ENCODE measurements at places on chromosomes 16 and 17.

- DNase-seq: no peak
Measured at GRCh38 chr17:28698253-28698941, 13.3 kb downstream of the PROCA1 start.

GRCh38 chr17:74274709-74275340 lies 791 bp downstream of the DNAI2 start:
- DNase-seq: no peak

DNA sequence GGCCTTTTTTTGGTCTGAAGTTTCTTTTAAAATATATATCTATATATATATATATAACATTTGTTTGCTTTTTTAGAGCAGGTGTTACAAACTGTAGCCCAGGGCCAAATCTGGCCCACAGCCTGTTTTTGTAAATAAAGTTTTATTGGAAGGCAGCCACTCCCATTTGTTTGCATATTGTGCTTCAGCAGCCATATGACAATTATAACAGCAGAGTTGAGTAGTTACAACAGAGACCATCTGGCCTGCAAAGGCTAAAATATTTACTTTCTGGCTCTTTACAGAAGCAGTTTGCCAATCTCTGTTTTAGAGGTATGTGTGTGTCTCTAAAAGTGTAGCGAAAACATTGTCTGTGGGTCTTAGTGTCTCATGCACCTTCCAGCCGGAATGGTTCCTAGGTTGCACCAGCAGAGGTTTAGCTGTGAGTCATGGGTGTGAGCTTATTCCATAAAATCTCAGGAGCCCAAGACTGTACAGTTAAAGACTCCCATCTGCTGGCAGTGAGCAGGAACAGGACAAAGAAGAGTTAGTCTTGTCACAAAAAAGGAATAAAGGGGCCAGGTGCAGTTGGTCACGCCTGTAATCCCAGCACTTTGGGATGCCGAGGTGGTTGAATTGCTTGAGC lies 23.8 kb downstream of the LCMT1 start:
- no peak for DNase-seq

DNA sequence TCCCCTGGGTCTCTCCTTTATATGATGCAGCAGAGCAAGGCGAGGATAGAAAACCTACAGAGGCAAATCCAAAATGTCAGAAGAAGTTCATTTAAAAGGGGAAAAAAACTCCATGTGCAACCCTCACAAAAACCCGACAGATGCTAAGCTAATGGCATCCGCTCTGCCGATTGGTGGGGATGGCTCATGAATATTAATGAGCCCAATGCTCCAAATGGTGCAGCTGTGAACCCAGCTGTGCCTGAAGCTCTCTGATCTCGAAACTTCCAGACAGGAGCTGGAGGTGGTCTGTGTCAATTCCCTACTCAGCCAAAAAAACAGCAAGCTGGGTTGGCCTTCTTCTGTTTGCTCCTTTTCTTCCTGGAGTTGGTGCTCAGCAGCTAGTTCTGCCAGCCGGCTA lies 15.5 kb downstream of the SNX11 start:
- DNase-seq: no peak

GRCh38 chr16:3695610-3696369 lies 21.5 kb downstream of the TRAP1 start:
- no peak for DNase-seq

DNA sequence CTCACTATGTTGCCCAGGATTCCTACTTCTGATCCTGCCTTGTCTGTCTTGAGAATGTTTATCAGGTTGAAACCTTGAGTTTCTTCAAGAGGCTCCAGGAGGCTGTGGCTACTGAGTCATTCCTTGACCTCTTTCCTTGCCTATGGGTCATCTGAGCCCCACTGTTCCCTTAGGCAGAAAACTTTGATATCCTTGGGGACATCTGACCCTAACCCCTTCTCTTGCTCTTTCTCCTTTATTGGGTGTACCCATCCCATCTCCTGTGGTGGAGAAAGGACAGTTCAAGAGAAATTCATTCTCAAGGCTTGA lies 12.5 kb downstream of the ARL4D start:
- no peak for DNase-seq

DNA sequence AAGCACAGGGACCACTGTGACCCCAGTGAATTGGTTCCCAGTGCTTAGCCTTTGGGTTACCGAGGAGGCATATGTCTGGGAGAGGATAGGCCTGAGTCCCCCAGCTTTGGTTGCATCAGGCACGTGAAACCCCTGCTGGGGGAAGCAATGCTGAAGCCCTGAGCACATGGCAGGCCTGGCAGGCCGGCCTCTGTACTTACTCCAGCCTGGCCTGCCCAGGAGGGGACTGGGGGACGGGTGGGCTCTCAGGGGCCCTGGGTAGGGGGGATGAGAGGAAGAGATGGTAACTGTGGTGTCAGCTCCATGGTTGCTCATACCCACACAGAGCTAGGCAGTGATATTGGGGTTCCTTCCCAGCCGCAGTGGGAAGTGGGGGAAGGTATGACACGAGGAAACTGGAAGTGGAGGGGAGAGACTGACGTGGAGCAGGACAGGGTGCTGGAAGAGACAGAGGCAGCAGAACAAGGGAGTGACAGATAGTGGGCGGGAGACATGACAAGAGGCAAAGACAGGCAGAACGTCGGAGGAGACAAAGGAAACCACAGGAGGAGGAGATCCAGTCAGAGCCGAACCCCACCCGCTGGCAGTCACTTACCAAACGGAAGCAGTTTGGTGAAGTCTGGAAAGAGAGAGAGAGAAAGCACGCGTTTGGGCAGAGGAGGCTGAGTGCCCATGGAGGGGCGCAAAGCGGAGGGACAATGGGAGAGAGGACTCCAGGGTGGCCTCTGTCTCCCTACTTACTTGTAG lies 9.1 kb downstream of the TMEM208 start:
- DNase-seq: no peak

- no peak for DNase-seq
Measured at GRCh38 chr17:8365143-8365542, 11.4 kb downstream of the KRABD2 start.

GRCh38 chr17:61782683-61783082 lies 80.6 kb downstream of the BRIP1 start:
- DNase-seq: no peak

DNA sequence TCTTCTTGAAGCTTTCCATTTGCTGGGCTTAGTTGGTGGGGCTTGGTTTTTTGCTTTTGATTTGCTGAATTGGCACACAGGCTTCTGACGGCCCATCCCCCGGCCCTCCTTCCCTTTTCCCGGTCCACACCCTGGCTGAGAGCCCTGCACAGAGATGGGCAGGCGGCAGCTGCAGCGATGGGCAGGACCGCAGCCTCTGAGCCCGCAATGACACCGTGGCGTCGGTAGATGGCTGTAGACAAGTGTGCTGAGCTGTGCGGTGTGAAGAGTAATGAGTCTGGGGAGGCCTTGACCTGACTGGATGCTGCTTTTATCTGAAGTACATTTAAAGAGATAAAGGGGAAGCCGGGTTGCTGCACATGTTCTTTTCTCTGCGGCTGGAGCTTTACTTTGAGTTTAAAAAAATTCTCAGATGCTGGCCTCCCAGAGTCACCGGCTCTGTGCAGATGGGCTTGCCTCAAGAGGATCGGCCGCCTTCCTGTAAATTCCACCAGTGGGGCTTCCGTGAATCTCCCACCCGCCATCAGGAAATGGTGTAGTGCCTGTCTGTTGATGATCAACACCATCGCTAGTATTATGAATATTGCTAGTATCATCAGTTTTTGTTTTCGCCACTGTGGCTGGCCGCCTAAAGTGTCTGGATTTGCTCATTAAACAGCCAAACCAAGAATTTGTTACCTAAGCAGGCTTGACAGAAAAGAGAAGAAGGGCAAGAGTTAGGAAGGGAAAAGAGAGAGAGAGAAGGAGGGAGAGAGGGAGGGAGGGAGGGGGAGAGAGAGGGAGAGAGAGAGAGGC lies 245.6 kb upstream of the RBFOX1 start:
- no peak for DNase-seq

DNA sequence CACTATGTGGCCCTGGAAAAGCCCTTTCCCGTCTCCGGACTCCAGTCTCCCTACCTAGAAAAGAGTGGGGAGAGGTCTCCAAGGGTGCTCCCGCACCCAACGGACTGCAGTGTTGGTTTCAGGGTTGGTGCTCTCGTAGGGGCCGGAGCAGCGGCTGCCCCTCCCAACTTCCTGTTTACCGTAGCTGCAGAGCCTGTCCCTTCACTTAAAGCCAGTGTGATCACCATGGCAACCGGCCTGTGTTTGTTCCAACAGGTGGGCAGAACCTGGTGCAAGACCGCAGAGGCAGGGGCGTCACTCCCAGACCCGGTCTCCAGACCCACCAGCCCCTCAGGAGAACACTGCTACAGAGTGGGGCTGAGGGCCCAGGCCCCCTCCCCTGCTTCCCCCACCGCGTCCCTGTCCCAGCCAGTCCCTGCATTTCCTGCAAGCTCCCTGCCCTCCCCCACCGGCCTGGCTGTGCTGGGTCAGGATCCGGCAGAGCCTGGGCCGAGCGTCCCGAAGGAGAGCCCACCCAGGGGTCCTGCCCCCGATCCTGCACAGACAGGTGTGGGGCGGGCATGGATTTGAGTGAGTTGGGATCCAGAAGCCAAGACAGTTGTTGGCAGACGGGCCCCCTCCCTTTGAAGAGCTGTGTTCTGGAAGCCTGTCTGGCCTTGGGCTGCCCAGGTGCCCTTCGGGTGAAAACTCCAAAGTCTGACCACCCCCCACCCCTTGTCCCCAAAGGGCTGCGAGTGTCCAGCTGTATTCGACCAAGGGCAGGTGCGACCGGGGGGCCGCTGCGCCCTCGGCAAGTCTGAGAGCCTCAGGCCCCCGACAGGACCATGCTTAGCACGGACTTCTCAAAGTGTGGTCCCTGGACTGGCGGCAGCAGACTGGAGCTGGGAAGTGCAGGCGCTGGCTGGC lies 1.5 kb upstream of the BAIAP3 start:
- DNase-seq: no peak

GRCh38 chr16:13134836-13135235 lies 233.4 kb downstream of the SHISA9 start:
- DNase-seq: no peak

DNA sequence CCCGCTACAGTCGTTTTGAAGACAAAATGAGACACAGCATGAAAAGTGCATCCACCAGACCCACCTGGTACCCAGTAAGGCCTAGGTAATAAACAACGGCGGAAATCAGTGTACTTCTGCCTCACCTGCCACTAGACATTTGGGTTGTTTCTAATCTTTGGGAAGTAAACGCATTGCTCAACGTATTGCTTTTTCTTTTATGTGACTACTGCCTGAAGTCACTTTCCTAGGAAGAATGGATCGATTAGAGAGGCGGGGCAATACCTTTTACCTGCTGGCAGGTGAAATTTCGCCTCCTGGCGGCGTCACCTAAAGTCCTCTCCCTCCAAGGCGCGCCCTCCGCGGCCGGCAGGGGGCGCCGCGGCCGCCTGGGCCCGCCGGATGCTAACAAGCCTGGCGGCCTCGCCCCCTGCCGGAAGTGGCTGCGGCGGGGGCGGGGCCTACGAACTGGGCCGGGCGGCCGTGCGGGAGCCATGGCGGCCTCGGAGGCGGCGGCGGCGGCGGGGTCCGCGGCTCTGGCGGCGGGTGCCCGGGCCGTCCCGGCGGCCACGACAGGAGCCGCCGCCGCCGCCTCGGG lies at the start of gene ATMIN:
Gene ATMIN (plus strand): TSS at position 445 of the 577 bp plus-strand sequence. CDS start 29 bp downstream, at position 474.
- DNase-seq: peak; percentile 85

- no peak for DNase-seq
Measured at GRCh38 chr17:42087736-42088705, 10.3 kb downstream of the ZNF385C start.

- DNase-seq: no peak
Measured at GRCh38 chr16:4328046-4328781, 12.3 kb downstream of the GLIS2 start.

DNA sequence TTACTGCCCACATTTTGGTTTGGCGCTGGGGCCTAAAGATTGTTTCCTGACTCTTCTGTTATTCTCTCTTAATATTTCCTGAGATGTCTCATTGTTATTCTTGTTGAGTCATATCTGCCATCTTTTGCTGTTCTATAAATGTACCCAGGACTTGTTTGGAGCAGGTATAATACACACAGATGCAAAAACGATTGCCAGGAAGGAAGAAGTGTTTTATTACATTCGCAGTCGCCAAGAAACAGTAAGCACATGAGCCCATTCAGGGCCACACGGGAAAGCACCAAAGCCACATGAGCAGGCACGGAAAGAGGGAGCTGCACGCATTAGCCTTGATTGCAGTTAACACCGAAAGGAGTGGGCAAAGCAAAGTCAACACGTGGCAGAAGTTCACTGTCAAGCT lies 70.2 kb downstream of the ARHGAP44 start:
- no peak for DNase-seq

DNA sequence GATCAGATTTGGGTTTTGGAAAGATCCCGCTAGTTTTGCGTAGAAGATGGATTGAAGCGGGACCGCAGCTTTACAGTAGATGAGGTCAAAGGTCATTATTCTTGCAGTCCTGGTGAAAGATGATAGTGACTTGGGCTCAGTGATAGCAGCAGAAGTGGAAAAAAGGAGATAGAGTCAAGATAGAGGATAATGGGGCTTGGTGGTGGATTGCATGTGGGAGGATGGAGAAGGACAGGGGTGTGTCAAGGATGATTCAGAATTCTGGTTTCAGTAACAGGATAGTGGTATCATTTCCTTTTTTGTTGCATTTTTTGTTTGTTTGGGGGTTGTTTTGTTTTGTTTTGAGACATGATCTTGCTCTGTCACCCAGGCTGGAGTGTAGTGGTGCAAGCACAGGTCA lies 28.7 kb downstream of the CHD9NB start:
- no peak for DNase-seq

GRCh38 chr17:55607731-55608341 lies 96.6 kb upstream of the SMIM36 start:
- no peak for DNase-seq

DNA sequence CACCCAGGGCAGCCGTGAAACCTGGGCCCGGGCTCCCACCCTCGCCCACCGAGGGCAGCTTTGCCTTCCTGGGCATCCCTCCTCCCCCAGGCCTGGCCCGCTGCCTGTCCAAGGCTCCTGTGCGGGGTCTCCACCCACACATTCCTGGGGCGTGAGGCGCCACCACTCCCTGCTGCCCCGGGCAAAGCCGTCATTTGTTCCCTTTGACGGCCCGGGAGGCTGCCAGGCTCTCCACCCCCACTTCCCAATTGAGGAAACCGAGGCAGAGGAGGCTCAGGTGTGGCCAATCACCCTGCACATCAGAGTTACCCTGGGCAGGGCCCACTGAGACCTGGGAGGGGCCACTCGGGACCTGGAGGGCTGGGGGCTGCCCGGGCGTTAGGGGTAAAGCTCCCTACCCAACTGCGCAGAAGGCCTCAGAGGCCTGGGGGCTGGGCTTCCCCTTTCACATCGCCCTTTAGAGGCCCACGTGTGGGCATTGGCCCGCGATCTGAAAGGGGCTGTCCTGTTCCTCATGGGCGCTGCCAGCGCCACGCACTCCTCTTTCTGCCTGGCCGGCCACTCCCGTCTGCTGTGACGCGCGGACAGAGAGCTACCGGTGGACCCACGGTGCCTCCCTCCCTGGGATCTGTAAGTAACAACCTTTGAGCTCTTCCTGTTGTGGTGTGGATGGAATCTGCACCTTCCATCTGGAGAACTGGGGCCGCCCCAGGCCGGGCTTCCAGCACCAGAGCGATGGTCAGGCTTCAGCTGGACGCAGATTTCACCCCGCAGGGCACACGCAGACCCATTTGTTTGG lies at the start of gene MSLN:
Gene MSLN (plus strand): TSS at position 190 of the 799 bp plus-strand sequence. CDS start 1,947 bp downstream, outside the sequence.
- DNase-seq: no peak

DNA sequence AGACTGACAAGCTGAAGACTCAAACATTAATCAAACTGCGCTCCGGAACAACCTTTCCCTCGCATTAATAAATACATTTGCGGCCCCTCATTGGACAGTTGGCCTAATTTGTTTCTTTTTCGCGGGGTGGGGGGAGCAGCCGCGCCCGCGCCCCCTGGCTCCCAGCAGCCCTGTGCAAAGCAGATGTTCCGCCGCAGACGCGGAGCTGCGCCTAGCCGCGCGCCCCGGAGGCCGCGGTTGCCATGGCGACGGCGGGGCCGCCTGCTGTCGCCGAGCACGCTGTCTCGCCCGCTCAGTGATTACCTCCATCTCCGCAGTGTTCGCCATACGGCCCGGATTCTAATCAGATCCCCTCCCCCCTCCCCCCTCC lies 25.5 kb downstream of the COPZ2 start:
- DNase-seq: no peak
